Placental epithelial cell (primary cell): ENCODE measurements at places on chromosomes 6 and 20. TPM values are rescaled to one million over a fixed set of nuclear protein-coding genes. Genes with fewer than 3 reads are reported as not detected.

SUMO4 gene
- total RNA-seq, result 2.7 and 4.7 TPM in 2 replicates

TIAM2 gene
- total RNA-seq, result 14.1 and 19.0 TPM in 2 replicates

MBOAT1 gene
- 6.3 and 11.7 TPM in 2 replicates for total RNA-seq

GJA1 gene
- 130 and 195 TPM in 2 replicates for total RNA-seq

BPIFB2 gene
- total RNA-seq, result not detected in 2 replicates

AIF1 gene
- total RNA-seq, result not detected in 2 replicates

TAP1 gene
- 13.0 and 26.2 TPM in 2 replicates for total RNA-seq

PET117 gene
- total RNA-seq, result 11.0 and 13.4 TPM in 2 replicates

SLC17A2 gene
- total RNA-seq, result not detected in 2 replicates

WFDC5 gene
- total RNA-seq, result not detected in 2 replicates

RAB32 gene
- total RNA-seq, result 57.7 and 92.1 TPM in 2 replicates
